ENCODE measurements at places on chromosomes 16 and 17.

- no peak for DNase-seq
Measured at GRCh38 chr16:4908854-4909401, 28.0 kb downstream of the PPL start.

DNA sequence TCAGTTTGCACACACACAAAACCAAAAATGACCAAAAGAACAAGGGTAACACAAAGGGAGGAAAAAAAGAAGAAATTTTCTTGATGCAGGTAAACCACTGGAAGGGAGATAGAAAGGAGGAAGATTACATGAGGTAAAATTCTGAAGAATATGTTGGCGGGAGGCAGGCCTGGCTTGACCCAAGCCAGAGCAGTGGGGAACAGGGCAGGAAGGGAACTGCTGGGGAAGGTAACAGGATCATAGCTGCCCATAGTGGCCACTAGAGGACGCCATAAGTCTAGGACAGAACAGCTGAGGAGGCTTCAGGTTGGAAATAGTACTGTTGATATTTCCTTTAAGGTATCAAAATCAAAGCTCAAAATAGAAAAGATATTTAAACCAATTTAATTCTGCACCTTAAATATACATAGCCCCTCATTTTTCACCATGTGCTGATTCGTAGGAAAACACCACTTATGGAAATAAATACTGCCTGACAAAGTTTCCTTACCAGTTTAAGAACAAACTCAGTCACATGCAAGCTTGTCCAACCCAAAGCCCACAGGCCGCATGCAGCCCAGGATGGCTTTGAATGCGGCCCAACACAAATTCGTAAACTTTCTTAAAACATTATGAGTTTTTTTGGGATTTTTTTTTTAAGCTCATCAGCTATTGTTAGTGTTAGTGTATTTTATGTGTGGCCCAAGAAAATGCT is 15.5 kb downstream of the VPS35 start:
- DNase-seq: peak; percentile 57

GRCh38 chr17:17121162-17121561 is 78.9 kb downstream of the MPRIP start:
- peak; percentile 48 for DNase-seq

- no peak for DNase-seq
Measured at GRCh38 chr17:60170835-60171752, 21.3 kb downstream of the CA4 start.

DNA sequence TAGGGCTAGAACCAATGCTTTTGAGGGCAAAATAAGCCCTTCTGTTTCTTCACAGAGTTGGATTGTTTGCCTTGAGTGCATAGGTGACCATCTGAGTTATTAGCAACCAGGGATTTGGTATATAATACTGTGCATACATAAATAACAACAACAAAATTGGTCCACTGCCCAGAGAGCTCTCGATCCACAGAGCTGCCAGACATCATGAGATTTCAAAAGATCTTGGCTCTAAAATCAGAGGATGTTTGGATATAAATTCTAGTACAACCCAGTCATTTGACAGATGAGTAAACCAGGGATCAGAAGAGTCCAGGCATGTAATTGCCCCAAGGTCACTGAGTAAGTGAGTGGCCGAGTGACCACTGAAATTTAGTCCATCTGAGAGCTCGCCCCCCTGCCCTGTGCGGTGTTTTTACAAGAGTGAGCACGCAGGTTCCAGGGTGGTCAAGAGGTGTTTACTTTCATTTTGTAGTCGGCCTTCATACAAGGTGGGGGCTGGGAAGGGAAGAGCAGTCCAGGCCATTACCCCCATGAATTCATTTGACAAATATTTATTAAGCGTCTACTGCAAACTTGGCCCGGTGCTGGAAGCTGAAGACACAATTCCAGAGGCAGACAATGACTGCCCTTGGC is 1.8 kb upstream of the MT2A start:
- peak; percentile 30 for DNase-seq

- DNase-seq: no peak
Measured at GRCh38 chr17:66241839-66242238, 12.6 kb upstream of the APOH start.

GRCh38 chr17:35254107-35254773 is 11.4 kb downstream of the SLFN5 start:
- no peak for DNase-seq

- DNase-seq: no peak
Measured at GRCh38 chr17:27585792-27586191, 45.2 kb upstream of the LGALS9 start.

DNA sequence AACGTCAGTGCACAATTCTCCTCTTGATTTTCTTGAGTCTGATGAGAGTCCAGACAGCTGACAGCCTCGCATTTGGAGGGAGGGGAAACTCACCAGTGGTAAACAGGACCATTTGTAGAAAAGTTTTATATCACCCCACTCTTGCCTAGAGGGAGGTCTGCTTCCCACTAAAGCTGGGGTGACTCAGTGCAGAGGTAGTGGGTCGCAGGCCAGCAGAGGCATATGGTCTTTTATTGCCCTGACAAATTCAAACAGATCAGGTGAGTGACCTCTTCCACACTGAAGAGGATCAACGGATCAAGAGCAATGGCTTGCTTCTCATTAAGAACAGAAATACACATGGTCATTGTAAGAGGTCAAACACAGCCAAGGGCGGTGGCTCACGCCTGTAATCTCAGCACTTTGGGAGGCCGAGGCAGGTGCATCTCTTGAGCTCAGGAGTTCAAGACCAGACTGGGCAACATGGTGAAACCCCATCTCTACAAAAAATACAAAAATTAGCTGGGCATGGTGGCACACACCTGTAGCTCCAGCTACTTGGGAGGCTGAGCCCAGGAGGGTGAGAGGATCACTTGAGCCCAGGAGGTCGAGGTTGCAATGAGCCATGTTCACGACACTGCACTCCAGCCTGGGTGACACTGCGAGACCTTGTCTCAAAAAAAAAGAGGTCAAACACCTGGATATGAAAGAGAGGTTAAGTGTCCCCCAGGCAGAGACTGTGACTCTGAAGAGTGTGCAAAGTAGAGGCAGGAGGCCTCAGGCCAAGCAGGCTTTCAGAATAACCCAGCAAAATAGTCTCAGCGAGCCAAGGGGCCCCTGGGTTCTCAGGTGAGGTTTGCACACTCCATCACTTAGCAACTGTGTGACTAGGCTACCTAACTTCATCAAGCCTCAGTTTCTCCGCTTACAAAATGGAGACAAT is 56.5 kb upstream of the ERN1 start:
- no peak for DNase-seq

DNA sequence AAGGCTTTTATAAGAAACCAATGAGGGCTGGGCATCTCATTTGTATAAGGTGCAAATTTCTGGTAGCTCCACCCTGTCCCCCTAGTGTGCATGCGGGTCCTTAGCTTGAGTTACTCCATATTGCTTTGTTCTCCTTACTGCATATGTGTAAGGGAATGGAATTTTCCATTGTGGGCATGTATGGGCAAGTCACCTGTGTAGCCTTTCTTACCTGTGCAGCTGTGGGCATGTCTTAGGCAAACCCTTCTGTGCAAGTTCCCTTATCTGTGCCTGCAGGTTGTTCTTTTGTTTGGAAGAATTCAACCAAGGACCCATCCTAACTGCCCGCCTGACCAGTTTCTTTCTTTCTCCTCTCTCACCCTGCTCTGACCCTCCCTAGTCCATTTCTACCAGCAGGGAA is 122.8 kb upstream of the HS3ST4 start:
- DNase-seq: no peak

DNA sequence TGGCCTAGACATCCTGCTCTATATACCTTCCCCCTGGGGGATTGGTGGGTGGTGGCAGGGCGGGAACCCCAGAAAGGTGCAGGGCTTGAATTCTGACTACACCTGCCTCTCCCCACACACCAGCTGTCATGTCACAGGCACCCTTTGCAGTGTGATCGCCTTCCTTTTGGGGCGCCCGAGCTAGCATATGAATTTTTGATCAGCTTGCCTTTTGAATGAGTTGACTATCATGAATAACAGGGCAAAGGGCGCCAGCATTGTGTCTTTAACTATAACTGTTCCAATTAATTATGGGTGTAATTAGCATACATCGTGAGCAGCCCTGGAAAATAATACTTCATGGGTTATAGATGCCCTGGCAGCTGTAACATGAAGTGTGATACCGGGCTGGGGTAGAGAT is 72.7 kb downstream of the CYLD start:
- DNase-seq: no peak

DNA sequence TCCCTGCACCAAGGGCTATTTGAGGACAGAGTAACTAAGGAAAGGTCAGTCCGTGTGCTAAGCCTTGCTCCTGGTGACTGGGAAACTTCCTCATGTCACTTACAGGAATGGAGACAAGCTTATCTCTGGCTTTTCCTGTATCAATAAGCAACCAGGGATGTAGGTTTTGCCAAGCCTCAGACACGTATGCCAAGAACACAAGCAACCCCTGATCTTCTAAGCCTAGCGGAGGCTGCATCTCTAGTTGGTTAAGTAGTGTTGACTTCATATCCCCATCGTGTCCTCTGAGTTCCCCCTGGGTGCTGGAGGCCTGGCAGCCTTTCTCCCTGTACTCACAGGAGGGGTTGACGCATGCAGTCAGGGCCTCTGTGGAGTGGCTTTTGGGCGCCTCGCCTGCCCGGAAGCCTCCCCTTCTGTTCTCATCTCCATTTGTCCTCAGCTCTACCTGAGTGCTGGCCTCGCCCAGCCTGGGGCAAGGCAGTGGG is 1.4 kb upstream of the C1QTNF1 start:
- DNase-seq: no peak

- no peak for DNase-seq
Measured at GRCh38 chr17:67378454-67379250, 1.6 kb downstream of the PITPNC1 start.

- DNase-seq: no peak
Measured at GRCh38 chr17:20925954-20926353, 116.9 kb downstream of the USP22 start.

- no peak for DNase-seq
Measured at GRCh38 chr17:36127199-36127893, 23.7 kb downstream of the CCL4 start.

- no peak for DNase-seq
Measured at GRCh38 chr16:2827831-2828520, 2.1 kb upstream of the ZG16B start.

GRCh38 chr17:77508047-77508715 is 367.4 kb downstream of the SEC14L1 start:
- no peak for DNase-seq

DNA sequence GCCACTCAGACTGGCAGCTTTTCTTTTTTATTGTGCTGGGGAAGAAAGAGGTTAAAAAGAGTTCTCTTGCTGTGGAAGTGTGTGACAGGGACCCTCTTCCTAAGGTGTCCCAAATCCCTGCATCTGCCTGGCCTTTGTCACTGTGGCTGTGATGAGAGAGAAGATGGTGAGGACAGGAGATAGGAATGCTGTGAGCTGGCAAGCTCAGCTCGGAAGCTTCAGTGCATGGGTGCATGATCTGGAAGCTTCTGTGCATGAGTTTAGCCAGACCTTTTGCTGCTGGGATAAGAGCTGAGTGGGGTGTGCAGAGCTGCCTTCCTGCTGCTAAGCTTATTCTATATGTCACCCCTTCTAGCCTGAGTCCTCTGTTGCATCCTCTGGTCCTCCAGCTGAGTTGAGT is 103.3 kb upstream of the CACNG3 start:
- DNase-seq: no peak

DNA sequence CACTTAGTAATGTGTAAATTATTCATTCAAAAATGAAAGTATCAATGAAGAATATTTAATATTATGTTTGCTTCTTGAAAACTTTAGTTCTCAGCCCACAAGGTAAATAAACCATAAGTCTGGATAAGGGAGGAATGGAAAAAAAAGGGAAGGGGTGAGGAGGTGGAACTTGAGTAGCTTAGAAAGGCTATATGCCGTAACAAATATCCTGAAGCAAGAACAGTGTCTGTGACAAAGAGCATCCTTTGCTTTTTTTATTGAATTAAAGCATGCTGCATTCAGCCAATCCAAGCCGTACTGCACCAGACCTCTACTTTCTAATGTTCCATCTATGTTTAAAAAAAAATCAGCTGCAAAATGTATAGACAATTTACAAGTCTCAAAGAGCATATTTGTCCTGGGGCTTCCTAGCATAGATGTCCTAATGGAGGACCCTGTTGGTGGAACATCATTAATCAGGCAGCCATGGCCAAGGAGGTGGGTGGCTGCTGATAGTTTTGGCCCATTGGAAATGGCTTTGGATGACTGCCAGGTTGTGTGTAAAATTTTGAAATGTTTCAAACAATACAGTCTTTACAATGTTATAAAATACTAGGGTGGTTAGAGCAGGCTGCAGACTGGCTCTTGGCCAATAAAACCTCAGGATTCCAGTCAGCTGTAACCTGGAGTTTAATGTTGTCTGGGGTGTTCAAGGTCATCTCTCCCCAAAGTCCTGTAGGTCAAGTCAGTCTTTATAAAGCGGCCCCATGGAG is 895.8 kb upstream of the SOX9 start:
- peak; percentile 24 for DNase-seq

DNA sequence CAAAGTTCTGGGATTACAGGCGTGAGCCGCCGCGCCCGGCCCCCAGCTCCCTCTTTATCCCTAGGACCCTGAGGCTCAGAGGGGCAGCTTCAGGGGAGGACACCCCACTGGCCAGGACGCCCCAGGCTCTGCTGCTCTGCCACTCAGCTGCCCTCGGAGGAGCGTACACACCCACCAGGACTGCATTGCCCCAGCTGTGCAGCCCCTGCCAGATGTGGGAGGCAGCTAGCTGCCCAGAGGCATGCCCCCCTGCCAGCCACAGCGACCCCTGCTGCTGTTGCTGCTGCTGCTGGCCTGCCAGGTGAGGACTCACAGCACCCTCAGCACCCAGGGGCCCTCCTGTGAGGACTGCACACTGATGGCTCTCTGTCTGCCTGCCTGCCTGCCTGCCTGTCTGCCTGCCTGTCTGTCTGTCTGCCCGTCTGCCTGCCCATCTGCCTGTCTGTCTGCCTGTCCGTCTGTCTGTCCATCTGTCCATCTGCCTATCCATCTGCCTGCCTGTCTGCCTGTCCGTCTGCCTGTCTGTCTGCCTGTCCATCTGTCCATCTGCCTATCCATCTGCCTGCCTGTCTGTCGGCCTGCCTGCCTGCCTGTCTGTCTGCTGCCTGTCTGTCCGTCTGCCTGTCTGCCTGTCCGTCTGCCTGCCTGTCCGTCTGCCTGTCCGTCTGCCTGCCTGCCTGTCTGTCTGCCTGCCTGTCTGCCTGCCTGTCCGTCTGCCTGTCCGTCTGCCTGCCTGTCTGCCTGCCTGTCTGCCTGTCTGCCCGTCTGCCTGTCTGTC is 5.0 kb downstream of the GCGR start:
- DNase-seq: no peak

DNA sequence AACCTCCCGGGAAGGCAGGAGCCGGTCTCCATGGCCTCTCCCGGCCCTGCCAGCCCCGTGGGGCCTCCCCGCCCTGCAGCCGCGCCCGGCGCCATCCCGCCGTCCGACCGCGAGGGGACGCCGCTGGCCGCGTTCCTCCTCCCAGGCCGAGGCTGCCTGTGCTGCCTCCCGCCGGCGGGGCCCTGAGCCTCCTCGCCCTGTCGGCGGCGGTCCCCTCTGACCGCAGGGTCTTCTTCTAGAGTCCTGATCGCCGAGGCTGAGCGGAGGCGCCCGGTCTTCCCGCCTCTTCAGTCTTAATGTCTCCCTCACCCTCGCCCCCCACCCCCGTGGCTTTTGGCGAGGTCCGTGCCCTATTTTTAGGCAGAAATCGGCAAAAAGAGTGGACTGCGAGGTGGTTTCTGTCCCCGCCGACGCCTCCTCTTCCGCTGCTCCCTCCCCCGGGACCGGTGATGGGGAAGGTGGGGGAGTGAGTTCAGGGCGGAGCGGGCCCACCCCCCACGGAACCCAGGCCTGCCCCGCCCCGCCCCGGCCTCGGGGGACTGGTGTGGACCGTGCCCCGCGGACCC is 794 bp upstream of the CPNE7 start:
- no peak for DNase-seq

All from spinal cord (tissue), 10 donors.